ENCODE measurements at places on chromosomes 2 and 18.

GRCh38 chr2:234714711-234715110 is 217.8 kb upstream of the ARL4C start:
- no peak for DNase-seq

GRCh38 chr2:200689115-200689514 is 103.3 kb downstream of the AOX1 start:
- no peak for DNase-seq

GRCh38 chr18:9961041-9961440 is 47.2 kb downstream of the VAPA start:
- DNase-seq, result peak; percentile 25

GRCh38 chr2:47190188-47190881 is 35.2 kb upstream of the STPG4 start:
- DNase-seq, result peak; percentile 78

DNA sequence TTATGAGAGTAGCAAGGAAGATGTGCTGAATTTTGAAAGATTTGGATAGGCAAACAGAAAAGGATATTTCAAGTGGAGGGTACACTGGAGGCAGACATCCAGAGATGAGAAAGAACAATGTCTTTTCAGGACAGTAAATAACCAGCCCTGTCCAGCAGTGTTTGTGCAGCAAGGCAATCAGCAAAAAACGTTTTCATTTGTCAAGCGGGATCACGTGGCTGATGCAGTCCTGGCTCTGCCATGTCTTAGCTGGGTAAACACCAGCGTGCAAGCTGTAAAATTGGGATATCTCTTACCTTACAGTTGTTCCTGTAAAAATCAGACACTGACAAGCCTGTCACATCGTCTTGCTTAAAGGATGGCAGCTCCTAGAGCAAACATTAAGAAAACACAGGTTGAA is 67.8 kb downstream of the CWC22 start:
- no peak for DNase-seq

- peak; percentile 65 for DNase-seq
Measured at GRCh38 chr2:101419096-101419663, 31.9 kb upstream of the CREG2 start.

DNA sequence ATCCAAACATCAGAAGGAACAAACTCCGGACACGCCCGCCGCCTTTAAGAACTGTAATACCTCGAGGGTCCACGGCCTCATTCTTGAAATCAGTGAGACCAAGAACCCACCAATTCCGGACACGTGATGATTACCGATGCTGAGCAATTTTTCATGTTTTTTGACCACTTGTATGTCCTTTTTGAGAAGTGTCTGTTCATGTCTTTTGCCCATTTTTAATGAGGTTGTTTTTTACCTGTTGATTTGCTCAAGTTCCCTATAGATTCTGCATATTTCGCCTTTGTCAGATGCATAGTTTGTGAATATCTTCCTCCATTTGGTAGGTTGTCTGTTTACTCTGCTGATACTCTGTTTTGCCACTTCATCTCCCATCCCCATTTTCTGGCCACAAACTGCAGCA is 150.4 kb downstream of the IRS1 start:
- DNase-seq, result no peak

DNA sequence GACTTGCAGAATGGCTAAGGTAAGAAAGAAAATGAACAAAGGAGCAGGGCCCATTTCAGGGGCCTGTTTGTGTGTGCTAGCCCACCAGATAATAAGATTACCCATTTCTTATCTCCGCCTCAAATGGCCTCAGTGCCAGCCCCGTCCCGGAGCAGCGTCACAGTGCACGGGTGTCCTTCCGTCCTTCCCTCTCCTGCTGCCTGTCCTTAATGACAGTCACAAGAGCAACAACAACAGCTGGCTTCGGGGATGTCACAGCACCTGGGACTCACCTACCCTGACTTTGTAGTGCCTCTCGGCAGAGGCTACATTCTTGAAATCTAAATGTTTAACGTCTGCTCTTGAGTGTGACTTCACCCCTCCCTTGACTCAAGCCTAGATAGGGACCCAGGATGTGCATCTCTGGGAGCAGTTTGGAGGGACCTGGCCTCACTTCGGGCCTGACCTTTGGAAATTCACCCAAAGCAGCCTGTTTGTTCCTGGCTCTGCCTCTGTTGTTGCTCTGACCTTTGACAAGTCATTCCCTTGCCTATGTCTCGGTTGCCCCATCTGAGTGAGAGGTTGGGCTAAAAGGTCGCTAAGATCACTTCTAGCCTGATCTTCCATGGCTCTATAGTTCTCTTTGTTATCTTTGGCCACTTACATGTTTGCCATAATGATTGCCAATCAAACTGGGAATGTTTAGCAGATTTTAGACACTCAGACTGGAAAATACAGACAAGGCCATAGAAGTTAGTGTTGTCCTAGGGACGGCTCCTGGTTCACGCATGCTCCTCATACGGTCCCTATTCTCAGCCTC is 122.5 kb downstream of the KLHL29 start:
- DNase-seq, result no peak

DNA sequence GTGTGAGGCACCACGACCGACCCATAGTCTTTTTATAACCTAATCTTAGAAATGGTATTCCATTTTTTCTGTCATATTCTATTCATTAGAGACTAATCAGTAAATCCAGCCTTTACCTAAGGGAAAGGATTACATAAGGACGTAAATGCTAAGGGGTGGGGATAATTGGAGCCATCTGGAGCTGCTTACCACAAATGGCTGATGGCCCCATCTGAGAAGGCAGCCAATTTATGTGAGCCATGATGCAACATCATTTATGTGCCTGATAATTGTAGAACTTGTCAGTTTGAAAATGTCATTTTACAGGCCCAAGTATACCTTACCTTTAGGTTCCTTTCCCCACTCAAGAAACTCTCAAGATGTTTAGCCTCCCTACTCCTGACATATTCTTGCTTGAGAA is 44.0 kb downstream of the ARHGEF33 start:
- peak; percentile 85 for DNase-seq

- no peak for DNase-seq
Measured at GRCh38 chr2:172763079-172763478, 27.4 kb downstream of the RAPGEF4 start.

- no peak for DNase-seq
Measured at GRCh38 chr2:71129902-71130151, 202 bp downstream of the MCEE start.

DNA sequence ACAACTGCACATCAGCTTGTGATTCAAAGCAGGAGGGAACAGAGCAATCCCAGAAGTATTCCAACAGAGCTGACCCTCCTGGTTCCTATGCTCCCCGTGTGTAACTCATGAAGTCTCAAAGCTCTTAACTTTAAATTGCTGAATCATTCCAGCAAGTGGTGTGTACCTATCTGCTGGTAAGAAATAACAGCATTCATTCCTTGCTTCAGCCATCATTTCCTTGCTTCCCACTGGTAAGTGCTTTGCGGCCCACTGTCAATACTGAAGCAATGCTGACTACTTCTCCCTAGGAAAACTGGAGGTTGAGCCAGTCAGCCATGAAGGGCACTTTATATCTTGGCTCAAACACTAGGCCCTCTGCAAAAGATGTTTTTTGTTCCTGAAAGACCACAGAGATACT is 222.4 kb downstream of the EXOC6B start:
- peak; percentile 11 for DNase-seq

- DNase-seq, result peak; percentile 71
Measured at GRCh38 chr2:216792222-216793021, 67.4 kb downstream of the TNP1 start.

DNA sequence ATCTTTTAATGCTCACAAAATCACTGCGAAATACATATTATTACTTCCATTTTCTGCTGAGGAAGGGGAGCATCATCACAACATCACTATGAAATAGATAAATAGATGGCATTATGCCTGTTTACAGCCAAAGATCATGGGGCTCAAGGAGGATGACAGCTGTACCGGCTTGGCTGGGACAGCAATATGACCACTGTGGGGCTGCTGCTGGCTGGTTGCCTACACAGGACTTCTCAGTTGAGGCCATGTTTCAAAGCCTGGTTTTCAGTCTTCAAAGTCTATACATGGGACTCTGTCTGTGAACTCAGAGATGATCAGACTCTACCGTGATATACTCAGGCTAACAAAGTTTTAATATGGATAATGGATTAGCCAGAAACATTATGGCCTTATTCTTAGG is 58.7 kb downstream of the SPATS2L start:
- no peak for DNase-seq

DNA sequence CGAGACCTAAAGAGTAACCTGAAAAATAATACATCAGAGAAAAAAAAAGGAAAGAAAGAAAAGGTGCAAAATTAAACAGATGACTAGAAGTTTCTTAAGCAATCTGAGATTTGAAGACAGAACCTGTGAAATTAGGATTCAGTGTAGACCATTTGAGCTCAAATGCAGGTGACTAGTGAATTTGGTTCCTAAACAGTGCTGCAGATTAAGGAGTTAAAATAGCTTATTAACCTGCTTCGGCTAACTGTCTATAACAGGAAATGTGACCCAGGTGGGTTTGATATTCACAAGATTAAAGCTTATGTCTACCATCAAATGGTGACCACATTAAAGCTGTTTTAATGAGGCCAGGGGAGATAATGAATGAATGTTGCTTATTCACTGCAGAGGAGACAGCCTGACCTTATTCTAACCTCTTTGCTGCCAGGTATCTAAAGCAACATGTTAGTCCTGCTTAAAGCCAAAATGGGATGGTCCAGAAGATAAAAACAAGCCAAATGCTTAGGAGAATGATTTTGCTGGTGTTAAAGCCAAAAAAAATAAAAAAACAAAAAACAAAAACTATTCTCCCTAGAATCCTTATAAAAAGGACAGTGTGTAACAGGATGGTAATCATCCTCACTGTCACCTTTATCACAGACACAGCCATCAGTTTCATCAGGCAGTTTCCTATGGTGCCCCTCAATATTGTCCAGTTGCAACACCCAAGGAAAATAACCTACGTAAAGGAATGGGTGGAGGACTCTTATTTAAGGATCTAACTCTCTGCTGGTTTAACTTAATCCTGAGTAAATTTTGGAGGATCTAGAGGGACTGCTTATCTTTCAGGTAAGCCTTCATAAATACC is 769.0 kb upstream of the ZEB2 start:
- DNase-seq, result no peak

GRCh38 chr18:73043611-73044010 is 175.8 kb upstream of the NETO1 start:
- no peak for DNase-seq

DNA sequence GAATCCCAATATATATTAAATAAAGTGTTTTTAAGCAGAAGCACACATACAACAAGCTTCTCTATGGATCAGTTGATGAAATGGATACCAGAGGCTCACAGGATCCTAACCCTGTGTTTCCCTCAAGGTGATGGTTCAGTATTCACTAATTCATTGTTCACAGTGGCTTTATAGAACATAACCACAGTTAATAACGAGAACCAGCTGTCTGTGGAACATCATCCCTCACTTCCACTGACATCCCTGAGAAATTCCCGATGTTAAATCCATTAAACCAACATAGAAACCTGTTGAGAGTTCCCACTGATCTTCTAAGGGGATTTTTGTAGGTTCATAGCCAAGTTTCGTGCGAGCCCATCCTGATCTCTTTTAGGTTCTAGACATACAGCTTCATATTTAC is 29.0 kb downstream of the CCDC195 start:
- DNase-seq, result no peak

DNA sequence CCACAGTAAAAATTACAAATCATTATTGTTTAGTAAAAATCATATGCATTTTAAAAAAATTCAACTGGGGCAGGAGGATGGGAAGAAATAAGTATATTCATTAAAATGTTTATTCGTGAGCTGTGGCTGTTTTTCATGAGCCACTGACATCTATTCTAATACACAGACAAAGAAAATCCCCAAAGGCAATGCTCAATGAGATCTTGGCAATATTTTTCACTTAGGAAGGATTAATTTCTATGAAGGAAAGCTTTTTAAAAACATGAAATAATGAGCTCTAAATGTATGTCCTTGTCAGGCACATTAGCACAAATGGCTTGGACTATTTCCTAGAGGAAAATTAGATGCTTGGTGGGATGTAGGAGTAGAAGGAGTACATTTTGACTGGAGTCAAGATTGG is 262.0 kb upstream of the MMADHC start:
- DNase-seq, result no peak

GRCh38 chr2:52897511-52898044 is 870.0 kb upstream of the CHAC2 start:
- no peak for DNase-seq

GRCh38 chr2:159051133-159051532 is 82.7 kb downstream of the TANC1 start:
- no peak for DNase-seq

- DNase-seq, result no peak
Measured at GRCh38 chr18:26356045-26356785, 130.0 kb downstream of the TAF4B start.

- peak; percentile 24 for DNase-seq
Measured at GRCh38 chr18:65750389-65751154, at the start of gene CDH7. CDH7 (plus strand) TSS chr18:65751012; CDS start chr18:65762843, 11,831 bp downstream.

GRCh38 chr2:53347269-53347668 is 420.3 kb upstream of the CHAC2 start:
- DNase-seq, result no peak

DNA sequence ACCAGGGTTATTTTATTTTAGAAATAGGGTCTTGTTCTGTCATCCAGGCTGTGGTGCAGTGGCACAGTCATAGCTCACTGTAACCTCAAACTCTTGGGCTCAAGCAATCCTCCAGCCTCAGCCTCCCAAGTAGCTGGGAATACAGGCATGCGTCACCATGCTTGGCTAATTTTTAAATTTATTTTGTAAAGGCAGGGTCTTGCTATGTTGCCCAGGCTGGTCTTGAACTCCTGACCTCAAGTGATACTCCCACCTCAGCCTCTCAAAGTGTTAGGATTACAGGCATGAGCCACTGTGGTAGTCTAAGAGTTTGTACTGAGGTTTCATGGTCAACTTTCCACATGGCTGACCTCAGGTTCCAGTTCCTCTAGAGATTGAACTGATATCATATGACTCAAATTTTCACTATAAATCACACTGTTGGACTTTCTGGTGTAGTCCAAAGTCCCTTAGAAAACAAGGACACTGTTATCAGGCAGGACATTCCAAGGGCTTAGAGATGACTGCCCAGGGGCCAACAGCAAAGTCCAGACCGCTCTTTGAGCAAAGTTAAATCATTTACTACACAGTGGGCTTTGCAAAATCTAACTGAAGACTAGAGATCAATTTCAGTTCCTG is 82.0 kb upstream of the MEX3C start:
- DNase-seq, result no peak

Measured in fibroblast of skin of right quadriceps (primary cell).